ENCODE measurements at places on chromosomes 13 and 19.

- H3K36me3 ChIP-seq, result peaks cover 7% of the 10 kb centered on the region
- peaks cover 21% of the 10 kb centered on the region for H3K4me1 ChIP-seq
- H3K4me3 ChIP-seq, result peak within 1 kb of the TSS; percentile 98
- no peaks in the 10 kb centered on the region for H3K27me3 ChIP-seq
- H3K27ac ChIP-seq, result peak within 1 kb of the TSS; percentile 93
Measured at GRCh38 chr19:48255376-48256303, at the start of gene CARD8. Gene CARD8 (minus strand): TSS chr19:48255912. CDS start chr19:48241020, 14,892 bp downstream.

DNA sequence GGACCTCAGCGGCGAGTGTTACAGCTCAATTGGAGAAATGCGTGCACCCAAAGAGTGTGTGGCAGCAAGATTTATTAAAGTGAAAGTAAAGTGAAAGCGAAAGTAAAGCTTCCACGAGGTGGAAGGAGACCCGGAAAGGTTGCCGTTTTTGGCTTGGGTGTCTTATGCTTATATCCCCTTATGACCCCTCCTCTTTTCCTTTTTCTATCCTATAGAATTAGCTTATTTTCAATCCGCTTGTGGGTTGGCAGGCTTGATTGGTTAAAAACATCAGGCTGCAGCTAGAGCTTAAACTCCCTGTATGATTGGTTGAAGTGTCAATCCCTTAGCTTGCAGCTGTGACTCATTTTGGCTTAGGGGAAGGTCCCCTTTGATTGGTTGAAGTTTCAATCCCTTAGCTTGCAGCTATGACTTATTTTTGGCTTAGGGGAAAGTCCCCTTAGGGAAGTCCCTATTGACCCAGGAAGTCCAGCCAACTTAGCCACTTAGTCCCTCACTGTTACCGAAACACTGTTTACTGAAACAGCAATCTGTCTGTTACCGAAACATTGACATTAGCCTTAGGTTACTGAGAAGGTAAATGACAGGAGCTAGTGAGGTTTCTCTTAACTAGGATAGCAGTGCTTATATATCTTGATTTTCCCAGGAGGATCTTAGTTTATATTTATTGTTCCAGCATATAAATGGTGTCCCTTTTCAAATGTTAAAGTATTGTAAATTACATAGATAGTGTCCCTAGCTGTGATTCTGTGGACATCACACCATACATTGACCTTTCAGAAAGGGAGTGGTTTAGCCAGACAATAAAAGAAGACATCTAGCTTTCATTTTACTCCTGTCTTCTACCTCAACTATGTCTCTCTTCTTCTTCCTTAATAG, 575.8 kb downstream of the DACH1 start:
- peaks cover 14% of the 10 kb centered on the region for H3K4me1 ChIP-seq
- peak overlapping the region; percentile 94 for H3K27ac ChIP-seq
- peak; percentile 31 for DNase-seq
- peaks cover 2% of the 10 kb centered on the region for H3K36me3 ChIP-seq
- H3K27me3 ChIP-seq, result no peaks in the 10 kb centered on the region

- H3K36me3 ChIP-seq, result no peaks in the 10 kb centered on the region
- no peak overlapping the region for H3K27ac ChIP-seq
- DNase-seq, result peak; percentile 23
- H3K4me3 ChIP-seq, result no peak overlapping the region
Measured at GRCh38 chr13:29707876-29708543, 112.5 kb upstream of the SLC7A1 start.

DNA sequence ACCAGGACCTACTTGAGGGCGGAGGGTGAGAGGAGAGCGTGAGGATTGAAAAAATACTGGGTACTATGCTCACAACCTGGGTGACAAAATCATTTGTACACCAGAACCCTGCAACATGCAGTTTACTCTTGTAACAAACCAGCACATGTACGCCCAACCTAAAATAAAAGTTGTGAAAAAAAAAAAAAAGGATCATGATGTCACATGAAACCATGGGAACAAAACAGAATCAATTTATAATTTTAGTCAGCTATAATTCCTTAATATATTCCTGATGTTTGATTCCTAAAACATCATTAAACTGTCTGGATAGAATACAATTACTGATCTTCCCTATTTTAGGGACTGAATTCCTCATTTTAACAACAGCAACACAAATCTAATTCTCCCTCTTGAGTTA, 160.6 kb upstream of the SPRY2 start:
- H3K27ac ChIP-seq, result no peak overlapping the region
- H3K4me1 ChIP-seq, result no peaks in the 10 kb centered on the region
- H3K4me3 ChIP-seq, result no peak overlapping the region
- H3K36me3 ChIP-seq, result no peaks in the 10 kb centered on the region
- DNase-seq, result no peak
- no peaks in the 10 kb centered on the region for H3K27me3 ChIP-seq

DNA sequence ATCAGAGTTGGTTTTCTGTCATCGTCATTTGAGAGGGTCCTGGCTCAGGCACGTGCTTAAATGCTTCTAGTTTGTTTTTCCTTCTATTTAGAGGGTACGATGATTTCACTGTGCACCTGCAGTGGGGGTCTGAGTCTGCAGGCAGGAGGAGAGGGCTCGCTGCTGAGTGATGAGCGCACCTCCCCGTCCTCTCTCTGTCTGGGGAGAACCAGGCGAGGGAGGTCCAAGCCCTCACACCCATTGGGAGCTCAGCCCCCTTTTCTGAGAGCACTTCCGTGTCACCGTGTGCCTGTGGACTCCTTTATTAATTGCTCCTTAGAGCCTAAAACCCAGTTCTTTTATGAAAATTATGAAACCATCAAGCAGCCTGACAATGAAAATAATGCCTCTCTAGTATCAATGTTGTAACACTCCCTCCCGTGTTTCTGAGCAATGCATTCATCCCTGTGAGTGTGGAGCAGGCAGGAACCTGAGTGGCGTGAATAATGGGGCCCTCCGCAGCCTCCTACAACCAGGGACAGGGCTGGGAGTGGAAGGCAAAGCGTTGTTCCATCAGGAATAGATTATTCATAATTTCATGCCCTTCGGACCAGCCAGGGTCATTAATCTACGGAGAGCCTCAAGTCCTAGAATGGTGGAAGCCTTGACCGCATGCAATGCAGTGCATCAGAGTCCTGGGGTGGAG, 191.6 kb downstream of the UQCRFS1 start:
- no peaks in the 10 kb centered on the region for H3K27me3 ChIP-seq
- peaks cover 2% of the 10 kb centered on the region for H3K36me3 ChIP-seq
- DNase-seq, result no peak
- H3K27ac ChIP-seq, result no peak overlapping the region
- no peaks in the 10 kb centered on the region for H3K4me1 ChIP-seq

DNA sequence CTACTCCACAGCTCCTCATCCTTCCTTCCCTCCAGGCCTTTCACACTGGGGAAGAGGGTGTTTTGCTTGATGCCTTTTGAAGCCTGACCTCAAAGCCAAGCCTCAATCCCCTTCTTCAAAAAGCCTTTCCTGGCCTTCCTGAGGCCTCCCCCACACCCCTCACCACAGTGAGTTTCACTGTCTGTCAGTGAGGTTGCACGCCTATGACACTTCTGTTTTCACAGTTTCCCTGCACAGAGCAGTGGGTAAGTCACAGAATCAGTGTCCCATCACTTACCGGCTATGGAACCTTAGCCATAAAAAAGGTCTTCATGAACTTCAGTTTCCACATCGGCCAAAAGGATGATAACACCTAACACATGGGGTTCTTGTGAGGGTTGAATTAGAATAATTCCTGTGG, 371.4 kb downstream of the UQCRFS1 start:
- H3K27me3 ChIP-seq, result no peaks in the 10 kb centered on the region
- DNase-seq, result no peak
- no peaks in the 10 kb centered on the region for H3K4me1 ChIP-seq
- no peak overlapping the region for H3K4me3 ChIP-seq

DNA sequence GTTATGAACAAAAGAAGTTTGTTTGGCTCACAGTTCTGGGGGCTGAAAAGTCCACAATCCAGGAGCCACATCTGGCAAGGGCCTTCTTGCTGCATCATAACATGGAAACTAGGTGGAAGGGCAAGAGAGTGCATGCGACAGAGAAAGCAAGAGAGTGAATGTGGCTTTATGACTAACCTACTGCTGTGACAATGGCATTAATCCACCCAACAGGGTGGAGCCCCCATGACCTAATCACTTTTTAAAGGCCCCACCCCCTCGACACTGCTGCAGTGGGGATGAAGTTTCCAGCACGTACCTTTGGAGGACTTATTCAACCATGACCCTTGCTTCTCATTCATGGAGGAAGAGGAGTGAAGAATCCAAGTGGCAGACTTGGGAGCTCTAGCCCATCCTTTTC, 30.0 kb upstream of the RFXAP start:
- H3K4me3 ChIP-seq, result no peak overlapping the region
- H3K4me1 ChIP-seq, result no peaks in the 10 kb centered on the region
- no peaks in the 10 kb centered on the region for H3K36me3 ChIP-seq
- H3K27ac ChIP-seq, result no peak overlapping the region

- DNase-seq, result no peak
- peaks cover 2% of the 10 kb centered on the region for H3K27me3 ChIP-seq
- H3K4me1 ChIP-seq, result no peaks in the 10 kb centered on the region
- no peak overlapping the region for H3K4me3 ChIP-seq
- no peaks in the 10 kb centered on the region for H3K36me3 ChIP-seq
Measured at GRCh38 chr19:21699197-21699596, 68.2 kb downstream of the ZNF100 start.

DNA sequence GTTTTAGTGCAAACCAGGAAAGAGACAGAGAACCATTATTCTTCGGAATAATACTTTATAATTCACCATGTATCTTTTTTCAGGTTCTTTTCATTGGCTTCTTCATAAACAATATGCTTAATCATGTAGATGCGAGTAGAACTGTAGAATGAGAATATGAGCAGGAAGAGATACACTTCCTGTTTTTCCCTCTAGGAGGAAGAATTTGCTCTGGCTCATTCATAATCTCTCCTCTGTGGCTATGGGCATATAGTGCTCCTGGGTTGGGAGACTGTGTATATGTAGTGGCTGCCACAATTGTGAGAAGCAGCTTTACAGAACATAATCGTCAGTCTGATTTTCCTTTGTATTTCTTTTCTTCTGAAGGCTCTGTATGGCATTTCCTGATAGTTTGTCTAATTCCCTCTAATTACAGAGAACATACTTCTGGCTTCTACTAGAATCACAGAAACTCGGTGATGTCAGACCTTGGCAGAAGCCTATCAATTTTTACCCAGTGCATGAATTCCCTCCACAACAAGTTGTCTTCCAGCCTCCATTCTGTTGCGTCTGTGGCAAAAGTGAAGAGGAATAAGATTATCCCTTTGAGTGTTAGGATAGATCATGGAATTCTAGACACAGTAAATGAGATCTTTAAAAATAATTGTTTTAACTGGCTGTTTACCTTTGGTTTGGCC, 2.9 kb upstream of the DCLK1 start:
- no peak for DNase-seq
- no peaks in the 10 kb centered on the region for H3K36me3 ChIP-seq
- peaks cover 7% of the 10 kb centered on the region for H3K27me3 ChIP-seq
- H3K27ac ChIP-seq, result no peak overlapping the region
- no peak overlapping the region for H3K4me3 ChIP-seq
- H3K4me1 ChIP-seq, result no peaks in the 10 kb centered on the region

GRCh38 chr19:34269968-34270621, 15.7 kb downstream of the GARRE1 start:
- H3K27me3 ChIP-seq, result no peaks in the 10 kb centered on the region
- H3K36me3 ChIP-seq, result peaks cover 14% of the 10 kb centered on the region
- H3K4me1 ChIP-seq, result peaks cover 54% of the 10 kb centered on the region
- DNase-seq, result peak; percentile 50

DNA sequence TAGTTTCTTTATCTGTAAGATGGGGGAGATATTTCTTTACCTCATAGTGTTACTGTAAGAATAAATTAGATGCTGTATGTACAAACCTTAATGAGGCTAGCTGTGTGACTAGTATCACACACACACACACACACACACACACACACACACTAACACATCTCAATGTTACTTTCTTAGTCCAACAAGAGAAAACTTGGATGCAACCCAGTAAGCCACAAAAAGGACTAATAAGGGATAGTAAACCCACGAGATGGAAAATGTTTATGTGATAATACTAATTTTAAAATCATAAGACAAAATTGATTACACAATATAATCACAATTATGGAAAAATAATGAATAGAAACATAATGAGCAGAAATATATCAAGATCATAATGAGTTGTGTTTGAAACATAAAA, 437.7 kb upstream of the ZNF507 start:
- no peak for DNase-seq
- H3K4me1 ChIP-seq, result no peaks in the 10 kb centered on the region
- no peak overlapping the region for H3K4me3 ChIP-seq
- no peak overlapping the region for H3K27ac ChIP-seq
- H3K36me3 ChIP-seq, result no peaks in the 10 kb centered on the region

DNA sequence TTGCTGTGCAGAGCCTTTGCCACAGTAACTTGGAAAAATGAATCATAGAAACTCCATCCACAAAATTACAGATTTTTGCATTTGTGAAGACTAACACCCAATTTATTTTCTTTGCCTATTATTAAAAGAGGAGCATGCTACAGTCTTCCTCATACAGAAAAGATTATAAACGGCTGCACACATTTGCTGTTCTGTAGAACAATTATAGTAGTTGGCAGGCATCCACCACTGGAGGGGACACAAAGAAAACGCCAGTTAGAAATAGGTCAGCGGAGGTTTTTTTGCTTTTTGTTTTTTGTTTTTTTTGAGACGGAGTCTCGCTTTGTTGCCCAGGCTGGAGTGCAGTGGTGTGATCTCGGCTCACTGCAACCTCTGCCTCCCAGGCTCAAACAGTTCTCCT, 51.6 kb downstream of the SACS start:
- H3K4me3 ChIP-seq, result no peak overlapping the region
- H3K4me1 ChIP-seq, result peaks cover 33% of the 10 kb centered on the region
- no peak overlapping the region for H3K27ac ChIP-seq
- no peaks in the 10 kb centered on the region for H3K36me3 ChIP-seq
- no peaks in the 10 kb centered on the region for H3K27me3 ChIP-seq
- no peak for DNase-seq

DNA sequence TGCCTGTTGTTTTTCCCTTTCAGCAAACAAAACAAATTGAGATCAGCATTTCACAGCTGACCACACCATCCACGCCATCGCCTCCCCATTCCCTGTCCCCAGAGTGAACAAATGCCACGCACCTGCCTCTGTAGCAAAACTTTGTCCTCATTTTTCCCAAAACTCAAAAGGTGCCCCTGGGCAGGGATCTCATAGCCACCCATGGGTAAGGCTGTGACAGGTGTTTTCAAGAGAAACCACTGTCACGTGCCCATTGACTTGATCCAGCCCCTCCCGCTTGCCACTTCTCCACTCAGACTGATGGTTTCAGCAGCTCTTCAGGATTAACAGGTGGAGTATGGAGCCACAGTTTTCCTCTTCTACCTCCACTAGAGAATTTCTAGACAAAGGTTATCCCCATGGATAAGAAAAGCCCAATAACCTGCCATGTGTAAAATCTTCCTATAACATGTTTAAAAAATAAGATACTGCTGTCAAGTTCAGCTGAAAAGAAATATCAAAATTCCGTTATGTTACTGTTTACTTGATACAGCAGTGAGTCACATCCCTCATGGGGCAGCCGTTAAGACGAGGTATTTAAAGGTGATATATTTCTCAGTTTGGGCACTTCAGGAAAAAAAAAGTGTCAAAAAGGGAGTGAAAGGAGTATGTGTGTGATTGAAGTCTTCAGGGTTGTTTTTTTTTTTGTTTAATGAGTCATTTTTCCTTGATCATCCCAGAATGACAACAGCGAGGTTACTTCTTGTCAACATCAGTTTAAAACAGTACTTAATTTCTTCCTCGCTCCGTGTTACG, 63.5 kb upstream of the GPR183 start:
- no peak for DNase-seq
- peak overlapping the region; percentile 21 for H3K4me3 ChIP-seq
- peaks cover 61% of the 10 kb centered on the region for H3K4me1 ChIP-seq
- peak overlapping the region; percentile 91 for H3K27ac ChIP-seq

- DNase-seq, result no peak
- no peak overlapping the region for H3K4me3 ChIP-seq
- H3K27ac ChIP-seq, result no peak overlapping the region
- peaks cover 12% of the 10 kb centered on the region for H3K4me1 ChIP-seq
Measured at GRCh38 chr19:4578552-4579248, 19.2 kb upstream of the SEMA6B start.
